Pulmonary artery endothelial cell (primary cell): ENCODE measurements at places on chromosomes 4 and X. TPM values are rescaled to one million over a fixed set of nuclear protein-coding genes. Genes with fewer than 3 reads are reported as not detected.

GRCh38 chr4:155954118-155954685 lies 536 bp upstream of the CTSO start:
- DNase-seq: no peak

Gene SEC24D
- total RNA-seq: 50.4 and 54.6 TPM in 2 replicates

Gene YY2
- 1.1 and 1.6 TPM in 2 replicates for total RNA-seq

- DNase-seq: no peak
Measured at GRCh38 chrX:136032370-136032769, 47.1 kb downstream of the SLC9A6 start.

- no peak for DNase-seq
Measured at GRCh38 chr4:99574530-99575324, at the start of gene MTTP. MTTP (plus strand) TSS chr4:99574824; CDS start chr4:99574910, 86 bp downstream.

GRCh38 chr4:151004222-151004621 lies 10.9 kb downstream of the LRBA start:
- DNase-seq: peak; percentile 30

DNA sequence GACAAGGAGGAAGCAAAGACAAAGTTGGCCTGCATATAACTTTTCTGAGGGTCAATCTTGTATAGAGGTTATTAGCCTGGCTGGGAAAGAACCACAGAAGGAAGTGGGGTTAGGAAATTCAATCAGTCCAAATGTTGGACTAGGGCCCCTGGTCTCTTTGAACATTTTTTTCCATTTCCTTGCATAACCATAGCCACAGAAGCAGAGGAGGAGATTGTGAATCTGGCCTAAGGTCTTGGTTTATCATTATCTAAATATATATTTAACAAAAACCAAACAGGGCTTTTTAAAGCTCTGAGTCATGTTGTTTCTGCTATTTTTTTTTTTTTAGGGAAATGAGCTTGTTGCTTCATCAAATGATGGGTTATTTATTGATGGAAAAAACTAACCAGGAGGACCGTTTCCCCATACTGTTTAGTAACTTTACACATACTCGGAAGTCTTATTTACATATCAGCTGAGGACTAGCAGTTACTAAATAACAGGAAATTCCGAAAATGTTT lies 97.7 kb upstream of the ACSL4 start:
- no peak for DNase-seq

GRCh38 chr4:5730993-5731990 lies 20.3 kb downstream of the EVC start:
- no peak for DNase-seq

Gene SPANXA1
- not detected in 2 replicates for total RNA-seq

- no peak for DNase-seq
Measured at GRCh38 chr4:31538877-31539276, 818.7 kb downstream of the PCDH7 start.

DNA sequence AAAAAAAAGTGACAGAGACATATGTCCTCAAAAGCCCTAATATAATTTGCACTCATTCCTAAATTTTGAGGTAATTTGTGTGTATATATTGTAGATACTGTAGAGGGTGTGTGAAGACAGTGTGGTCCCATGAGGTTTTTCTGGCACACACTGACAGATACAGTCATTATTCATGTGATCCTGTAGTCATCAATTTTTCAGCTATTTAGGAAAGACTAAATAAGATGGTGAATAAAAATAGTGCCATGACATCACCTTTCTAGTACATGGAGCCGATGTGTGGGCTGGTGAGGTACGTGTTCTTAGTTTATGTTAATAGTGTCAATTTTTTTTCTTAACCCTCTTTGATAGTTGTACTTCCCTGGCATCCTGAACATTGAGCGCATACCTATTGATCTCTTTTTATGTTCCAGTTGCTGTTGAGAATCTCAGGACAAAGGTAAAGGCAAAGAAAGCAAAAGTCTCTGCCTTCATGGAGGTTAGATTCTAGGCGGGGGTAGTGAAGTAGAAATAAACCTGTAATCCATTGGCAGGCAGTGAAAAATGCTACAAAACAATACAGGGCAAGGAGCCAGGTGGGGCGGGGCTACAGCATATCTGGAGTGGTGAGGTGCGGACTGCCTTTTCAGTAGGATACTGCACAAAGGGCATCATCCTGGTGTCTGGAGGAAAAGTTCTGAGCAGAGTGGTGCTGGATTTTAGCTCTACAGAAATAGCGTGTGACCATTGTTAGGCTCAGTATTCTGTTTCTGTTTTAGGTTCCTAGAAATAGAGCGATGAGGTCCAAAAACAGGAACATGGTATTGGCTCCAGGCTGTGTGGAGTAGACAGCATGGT lies 93.8 kb downstream of the ARHGAP10 start:
- peak; percentile 17 for DNase-seq

DNA sequence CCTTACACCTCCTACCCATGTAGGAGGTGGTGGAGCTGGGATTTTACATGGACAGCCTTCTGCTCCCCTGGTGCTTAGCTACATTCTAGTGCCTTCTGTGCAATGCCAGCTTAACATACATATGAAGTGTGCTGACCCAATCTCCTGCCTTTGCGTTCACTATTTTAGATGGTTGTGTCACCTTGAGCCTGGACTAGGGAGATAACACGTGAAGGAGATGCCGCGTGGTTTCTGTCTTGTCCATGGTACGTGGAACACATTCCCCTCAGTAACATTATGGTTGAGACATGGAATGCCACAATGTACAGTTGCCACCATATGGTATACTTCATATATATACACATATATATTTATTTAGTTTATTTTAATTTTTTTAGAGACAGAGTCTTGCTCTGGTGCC lies 54.0 kb downstream of the TBL1X start:
- no peak for DNase-seq

DNA sequence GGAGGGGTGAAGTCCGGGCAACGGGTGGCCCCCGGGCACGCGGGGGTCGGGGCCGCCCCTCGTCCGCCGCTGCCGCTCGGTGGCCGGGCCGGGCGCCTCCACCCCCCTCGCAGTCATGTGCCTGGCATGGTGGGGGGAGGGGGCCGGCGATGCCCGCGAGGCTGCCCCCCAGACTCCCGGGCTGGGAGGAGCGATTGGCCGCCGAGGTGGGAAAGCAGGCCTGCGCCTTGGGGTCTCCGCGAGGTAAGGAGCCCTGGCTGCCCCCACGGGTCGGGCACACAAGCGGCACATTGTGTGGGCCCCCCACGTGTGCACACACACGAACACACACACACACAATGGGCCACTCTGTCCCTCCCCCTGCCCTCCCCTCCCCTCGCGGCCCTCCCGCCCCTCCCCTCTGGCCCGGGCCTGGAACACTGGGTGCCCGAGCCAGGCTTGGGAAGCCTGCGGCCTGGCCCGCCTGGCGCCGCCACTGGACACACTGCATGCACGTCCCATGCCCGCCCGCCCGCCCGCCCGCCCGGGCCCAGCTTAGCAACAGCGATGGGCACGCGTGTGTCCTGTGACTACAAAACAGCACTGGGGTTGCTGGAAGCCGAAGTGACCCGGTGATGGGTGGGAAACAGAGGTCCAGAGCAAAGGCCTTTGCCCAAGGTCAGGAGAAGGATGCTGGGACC lies 1.3 kb downstream of the SLC6A8 start:
- DNase-seq: no peak

Gene TFDP3
- total RNA-seq: not detected in 2 replicates

- DNase-seq: no peak
Measured at GRCh38 chrX:48883729-48884128, 13.8 kb downstream of the TIMM17B start.

- no peak for DNase-seq
Measured at GRCh38 chrX:19904778-19905367, 17.5 kb upstream of the SH3KBP1 start.

DNA sequence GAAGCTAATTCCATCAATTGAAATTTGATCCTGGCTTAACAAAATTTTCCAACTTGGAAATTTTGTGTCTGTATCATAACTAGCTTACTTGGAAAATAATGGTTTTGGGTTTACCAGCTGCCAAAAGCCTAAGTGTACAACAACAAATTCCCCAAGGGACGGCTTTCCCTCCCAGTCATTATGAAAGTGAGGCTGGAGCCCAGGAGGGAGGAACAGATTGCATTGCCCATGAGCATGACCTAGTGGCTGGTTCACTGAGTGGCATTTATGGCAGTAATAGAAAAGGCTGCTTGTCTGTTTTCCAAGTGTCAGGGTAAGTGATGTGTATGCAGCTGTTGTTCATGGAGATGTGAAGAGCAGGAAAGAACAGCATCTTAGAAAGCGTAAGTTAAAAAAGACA lies 70.8 kb upstream of the HHIP start:
- no peak for DNase-seq

Gene GAGE12E
- not detected in 2 replicates for total RNA-seq

DNA sequence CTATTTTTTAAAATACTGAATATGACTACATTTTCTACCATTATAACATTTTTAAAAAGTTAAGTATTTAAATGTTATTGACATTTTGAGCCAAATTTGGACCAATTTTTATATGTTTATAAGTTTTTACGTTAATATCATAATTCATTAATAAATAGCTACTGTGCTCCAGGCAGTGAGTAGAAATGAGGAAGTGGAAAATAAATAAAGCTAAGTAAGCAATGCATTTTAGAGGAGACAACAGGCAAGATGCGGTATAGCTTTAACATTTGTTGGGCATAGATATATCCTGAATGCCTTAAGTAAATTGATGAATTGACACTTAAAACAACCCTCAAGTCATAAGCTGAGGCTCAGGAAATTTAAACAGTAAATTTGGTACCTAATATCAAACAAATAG lies 474.8 kb downstream of the PCDH10 start:
- DNase-seq: no peak

DNA sequence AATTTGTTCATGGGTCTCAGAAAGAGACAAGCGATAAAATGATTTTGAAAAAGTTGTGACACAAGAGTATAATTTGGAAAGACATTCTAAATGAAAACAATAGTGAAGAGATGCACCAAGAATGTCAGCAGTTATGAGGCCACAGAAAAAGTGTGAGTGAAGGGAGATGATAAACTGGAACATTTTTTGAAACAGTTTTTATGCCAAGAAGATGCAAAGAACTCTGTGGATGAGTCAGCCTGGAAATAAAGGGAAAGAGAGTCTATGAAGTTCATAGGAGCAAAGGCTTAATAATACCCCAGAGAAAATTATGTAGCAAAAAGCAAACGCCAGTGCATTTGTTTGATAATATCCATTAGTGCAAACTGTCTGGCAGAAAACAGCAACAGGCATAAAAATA lies 188.4 kb upstream of the TBC1D9 start:
- no peak for DNase-seq

DNA sequence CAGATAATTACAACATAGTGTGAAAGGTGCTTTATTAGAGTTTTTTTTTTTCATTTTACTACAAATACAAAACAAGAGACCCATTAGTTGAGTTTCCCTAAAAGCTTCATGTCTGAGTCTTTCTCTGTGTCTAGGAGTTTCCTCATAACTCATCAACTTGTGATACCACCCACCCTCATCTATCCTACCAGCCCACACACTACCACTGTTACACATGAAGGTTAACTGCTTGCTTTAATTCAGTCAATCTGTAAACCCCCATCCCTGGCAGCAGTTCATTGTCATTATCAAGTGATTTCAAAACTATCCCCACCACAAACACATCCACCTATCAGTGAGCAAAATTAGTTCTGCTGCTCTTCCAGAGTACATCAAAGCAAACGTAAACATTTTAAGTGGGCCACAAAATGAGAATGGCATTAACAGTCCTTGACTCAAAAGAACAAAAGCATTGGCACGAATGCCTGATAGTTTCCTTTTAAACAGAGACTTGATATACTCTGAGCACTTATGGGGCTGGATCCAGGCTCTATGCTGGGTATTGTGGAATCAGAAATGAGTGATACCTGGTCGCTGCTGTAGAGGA lies 331.6 kb upstream of the FAM241A start:
- DNase-seq: no peak

Gene ATP8A1
- 6.5 and 7.1 TPM in 2 replicates for total RNA-seq

DNA sequence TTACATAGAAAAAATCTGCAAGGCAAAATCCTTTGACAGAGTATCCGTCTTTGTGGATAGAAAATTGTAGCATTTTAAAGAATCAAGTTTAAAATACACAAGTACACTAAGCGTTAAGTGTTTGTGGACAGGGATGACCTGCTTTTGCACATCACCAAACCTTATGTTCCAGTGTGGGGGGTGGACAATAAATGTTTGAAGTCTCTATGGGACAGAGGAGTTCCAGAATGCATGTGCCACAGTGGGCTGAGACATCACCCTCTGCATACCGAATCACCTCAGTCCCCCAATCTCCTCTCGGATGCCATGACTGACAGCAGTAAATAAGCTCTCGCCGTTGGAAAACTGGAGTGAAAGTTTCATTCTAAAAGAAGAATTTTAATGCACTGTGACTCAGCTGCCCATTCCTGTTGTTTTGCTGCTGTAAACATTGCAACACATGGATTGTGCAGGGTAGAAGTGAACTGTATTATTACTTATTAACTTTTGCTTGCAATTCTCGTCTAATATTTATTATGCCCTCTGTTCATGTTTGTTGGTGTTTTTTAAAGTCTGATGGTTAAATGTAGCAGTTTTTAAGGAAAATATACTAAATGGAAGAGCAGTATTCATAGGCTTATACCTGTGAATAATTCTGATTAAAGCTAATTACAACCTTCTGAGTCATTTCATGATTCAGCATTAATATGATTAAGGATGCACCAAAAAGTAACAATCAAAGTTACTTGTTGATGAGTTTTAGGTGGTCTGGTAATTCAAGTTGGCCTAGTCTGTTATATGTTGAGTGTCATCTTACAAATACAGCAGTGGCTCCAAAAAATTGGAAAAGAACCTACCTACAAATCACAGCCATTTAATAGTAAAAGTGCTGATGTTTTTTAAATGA lies 24.0 kb downstream of the CDKN2AIP start:
- no peak for DNase-seq

- no peak for DNase-seq
Measured at GRCh38 chr4:39062094-39062769, at the start of gene KLHL5. KLHL5 (plus strand) TSS chr4:39062232; CDS start chr4:39062653, 421 bp downstream.

- no peak for DNase-seq
Measured at GRCh38 chr4:56164907-56165306, 216.2 kb downstream of the CEP135 start.

GRCh38 chrX:40459571-40460158 lies 121.1 kb upstream of the ATP6AP2 start:
- peak; percentile 19 for DNase-seq

DNA sequence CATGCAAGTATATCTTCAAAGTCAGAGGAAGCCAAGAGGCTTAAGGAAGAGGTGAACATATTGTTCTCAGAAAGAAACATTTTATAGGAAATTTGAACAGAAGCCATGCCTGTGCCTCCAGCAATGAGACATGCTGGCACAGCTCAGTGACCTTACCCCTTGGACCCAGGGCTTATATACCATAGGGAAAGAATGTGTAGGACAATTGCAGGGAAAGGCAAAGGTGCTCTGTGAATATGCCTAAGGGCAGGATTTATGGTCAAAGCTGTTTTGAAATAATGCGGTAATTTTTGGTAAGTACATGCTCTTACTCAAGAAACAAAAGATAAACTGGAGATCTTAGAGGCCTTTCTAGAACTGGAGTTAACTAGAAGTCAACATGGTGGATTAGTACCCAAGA lies 568.8 kb downstream of the GRID2 start:
- no peak for DNase-seq

- no peak for DNase-seq
Measured at GRCh38 chrX:100085846-100086245, 324.2 kb downstream of the PCDH19 start.

Gene HAUS3
- total RNA-seq: 9.0 and 16.8 TPM in 2 replicates
